Muscle of leg (tissue), 16 donors: ENCODE measurements at places on chromosomes 2 and 18.

GRCh38 chr2:69138793-69139459, 125.9 kb downstream of the ANTXR1 start:
- DNase-seq: no peak

GRCh38 chr2:65367524-65367923, 64.9 kb downstream of the SPRED2 start:
- DNase-seq: no peak

- no peak for DNase-seq
Observed at GRCh38 chr2:27306136-27306535, 2.1 kb downstream of the UCN start.

GRCh38 chr2:86284987-86285386, 52.4 kb downstream of the REEP1 start:
- no peak for DNase-seq

GRCh38 chr2:236261452-236261851, 2.8 kb downstream of the ASB18 start:
- no peak for DNase-seq

DNA sequence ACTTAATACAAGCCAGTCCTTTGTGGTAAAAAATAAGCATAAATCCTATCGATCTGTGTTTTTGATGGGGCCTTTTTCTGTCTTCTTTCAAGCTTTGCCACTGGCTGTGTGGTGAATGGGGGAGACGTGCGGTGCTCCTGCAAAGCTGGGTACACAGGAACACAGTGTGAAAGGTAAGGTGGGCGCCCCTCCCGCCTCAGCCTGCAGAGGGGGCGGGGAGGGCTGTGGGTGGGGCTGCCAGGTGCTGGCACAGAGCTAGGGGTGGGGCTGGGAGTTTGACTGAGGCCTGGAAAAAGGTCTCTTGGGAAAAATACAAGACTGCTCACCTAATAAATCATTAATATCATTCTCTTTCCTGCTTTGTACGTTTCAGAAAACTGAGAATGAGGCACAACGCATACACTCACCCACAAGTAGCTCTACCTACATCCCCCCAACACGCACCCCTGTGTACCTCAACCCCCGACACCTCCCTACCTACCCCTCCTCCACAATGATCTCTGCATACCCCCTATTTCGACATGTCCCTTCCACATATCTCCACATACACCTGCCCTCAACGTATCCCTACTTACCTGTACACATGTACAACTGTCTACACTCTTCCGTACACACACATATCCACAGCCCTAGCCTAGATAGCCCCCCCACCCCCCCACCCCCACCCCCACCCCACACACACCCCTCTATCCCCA, 129.7 kb upstream of the TTC39C start:
- DNase-seq: no peak

DNA sequence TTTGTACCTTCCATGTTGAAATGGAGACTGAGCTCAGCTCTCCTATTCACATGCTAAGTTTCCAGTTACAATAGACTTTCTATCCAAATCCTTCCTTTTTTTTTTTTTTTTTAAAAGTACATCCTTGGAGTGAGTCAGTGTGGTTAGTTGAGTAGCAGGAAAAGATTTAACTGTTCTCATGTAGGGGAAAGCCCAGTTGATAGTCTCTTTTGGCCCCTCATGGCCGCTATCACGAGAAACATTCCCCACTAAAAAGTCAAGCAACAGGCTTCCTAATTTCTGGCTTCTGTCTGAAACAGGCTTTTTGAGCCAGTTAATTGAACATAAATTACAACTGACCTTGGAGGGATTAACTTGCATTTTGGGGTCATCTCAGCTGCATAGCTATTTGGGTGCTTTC, 161.3 kb downstream of the MEIS1 start:
- DNase-seq: no peak

DNA sequence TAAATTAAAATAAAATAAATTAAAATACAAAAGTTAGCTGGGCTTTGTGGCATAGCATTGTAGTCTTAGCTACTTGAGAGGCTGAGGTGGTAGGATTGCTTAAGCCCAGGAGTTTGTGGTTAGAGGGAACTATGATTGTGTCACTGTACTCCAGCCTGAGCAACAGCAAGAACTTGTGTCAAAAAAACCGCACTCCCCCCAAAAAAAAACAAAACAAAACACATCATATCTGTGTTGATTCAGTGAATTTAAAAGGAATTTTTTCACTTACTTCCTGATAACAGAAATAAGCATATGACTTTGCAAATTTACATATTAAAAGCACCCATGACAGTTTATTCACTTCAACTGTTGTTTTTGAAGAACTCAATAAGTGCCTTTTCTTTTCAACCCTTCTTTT, 68.1 kb upstream of the PELI1 start:
- DNase-seq: peak; percentile 39

DNA sequence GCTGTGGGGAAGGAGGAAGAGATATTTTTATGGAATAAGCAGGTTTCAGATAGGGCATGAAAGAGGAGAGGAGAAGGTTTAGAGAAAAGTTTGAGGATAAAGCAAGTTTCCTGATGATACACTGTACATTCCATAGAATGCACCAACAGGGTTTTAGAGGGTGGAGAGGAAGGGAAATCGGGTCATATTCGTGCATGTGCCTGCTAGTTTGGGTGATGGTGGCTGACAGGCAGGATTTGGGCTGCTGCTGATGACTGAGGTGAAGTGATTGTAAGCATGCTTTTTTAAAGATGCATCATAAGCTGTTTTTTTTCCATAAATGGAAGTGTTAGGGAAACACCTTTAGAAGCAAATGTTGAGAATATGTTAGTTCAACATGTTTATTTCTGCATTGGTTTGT, 68.8 kb downstream of the PMAIP1 start:
- DNase-seq: no peak

DNA sequence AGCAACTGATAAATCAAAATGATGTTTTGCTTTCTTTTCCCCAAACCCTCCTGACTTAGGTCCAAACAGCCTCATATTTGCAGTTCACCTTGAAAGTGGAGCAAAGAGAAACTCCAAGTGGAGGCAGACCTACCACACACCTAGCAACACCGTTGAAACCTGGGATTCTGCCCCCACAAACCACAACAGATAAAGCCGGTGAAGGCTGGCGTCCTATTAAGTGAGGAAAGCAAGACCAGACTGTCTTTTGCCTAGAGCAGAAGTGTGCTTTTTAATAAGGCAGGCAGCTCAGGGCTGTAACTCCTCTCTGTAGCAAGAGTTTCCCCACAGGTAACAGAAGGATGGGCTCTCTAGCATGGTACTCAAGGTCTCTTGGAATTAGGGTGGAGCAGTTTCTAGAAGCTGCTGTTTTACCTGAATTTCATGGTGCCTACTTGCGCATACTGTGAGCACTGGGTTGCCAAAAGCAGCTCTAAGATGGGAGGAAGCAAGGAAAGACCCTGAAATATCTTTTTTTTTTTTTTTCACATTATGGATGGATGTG, 336.9 kb downstream of the BCL11A start:
- DNase-seq: no peak

DNA sequence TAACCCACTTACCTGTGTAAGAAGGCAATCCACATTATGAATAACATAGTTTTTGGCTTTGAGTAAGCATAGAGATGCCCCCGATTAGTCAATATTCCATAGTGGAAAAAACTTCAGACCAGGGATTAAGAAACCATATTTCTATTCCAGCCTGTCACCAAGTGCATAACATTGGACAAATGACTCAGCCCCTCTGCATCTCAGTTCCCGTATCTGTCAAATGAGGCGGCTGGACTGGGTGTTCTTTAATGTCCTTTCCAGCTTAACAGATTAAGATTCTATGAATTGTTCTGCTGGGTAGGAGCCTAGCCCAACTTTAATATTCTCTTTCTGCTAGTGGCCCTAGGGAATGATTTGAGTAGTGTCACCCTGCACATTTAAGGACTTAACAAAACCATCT, 11.8 kb upstream of the FTCDNL1 start:
- DNase-seq: no peak

DNA sequence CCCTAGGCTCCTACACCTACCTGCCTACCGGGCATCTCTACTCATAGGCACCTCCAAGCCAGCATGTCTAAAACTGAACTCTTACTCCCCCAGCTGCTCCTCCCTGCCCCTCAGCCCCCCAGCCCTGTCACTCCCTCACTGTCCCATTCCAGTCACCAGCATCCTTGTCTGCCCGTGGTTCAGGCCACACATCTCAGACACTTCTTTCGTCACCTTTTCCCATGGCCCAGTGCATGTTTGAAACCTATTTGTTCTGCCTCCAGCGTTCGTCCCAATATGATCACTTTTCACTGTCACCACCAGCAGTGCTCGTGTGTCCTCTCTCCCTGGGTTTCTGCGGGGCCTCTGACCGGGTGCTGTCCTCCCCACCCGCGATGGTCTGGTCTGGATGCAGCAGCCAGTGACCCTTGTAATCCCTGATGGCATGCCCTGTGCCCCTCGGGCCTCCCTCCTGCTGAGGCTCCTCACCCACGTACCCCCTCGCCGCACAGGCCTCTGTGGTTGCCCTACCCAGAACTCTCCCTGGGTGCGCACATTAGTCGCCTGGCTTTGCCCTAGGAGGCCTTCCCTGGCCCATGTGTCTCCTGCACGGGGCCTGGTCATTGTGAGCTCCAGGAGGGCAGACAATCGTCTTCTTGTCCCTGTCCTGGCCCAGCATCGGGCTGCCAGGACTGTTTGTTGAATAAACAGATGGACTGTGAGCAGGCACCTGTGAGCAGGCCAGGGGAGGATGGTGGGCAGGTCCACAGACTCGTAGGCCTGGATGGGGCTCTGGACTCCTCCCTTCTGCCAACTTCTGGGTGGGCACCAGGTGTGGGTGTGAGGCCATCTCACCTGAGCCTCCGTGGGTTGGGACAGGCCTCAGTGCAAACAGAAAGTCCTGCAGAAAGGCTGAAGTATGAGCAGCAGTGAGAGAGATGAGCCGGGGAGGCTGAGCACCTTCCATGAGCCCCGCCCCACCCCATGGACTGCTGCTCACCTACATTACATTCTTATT, 15.5 kb downstream of the LDLRAD4 start:
- DNase-seq: no peak

GRCh38 chr2:98793275-98793674, 62.3 kb upstream of the MGAT4A start:
- DNase-seq: no peak

- no peak for DNase-seq
Observed at GRCh38 chr2:179096090-179096489, 46.2 kb upstream of the CCDC141 start.

DNA sequence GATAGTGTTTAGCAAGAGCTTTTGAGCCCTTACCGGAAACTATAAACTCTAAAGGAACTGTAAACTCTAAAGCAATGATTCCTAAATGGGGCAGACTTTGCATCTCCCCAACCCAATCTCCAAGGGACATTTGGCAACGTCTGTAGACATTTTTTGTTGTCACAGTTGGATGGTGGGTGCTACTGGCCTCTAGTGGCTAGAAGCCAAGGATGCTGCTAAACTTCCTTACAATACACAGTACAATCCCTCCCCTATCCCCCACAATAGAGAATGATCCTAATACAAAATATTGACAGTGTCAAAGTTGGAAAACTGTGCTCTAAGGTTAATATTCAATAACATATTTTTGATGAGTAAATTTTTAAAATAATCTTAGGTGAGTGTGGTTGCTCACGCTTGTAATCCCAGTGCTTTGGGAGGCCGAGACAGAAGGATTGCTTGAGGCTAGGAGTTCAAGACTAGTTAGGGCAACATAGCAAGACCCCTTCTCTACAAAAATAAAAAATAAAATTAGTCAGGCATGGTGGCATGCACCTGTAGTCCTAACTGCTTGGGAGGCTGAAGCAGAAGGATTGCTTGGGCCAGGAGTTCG, 66.7 kb downstream of the PTPN4 start:
- peak; percentile 31 for DNase-seq

GRCh38 chr2:108575132-108575966, 41.1 kb downstream of the LIMS1 start:
- no peak for DNase-seq

DNA sequence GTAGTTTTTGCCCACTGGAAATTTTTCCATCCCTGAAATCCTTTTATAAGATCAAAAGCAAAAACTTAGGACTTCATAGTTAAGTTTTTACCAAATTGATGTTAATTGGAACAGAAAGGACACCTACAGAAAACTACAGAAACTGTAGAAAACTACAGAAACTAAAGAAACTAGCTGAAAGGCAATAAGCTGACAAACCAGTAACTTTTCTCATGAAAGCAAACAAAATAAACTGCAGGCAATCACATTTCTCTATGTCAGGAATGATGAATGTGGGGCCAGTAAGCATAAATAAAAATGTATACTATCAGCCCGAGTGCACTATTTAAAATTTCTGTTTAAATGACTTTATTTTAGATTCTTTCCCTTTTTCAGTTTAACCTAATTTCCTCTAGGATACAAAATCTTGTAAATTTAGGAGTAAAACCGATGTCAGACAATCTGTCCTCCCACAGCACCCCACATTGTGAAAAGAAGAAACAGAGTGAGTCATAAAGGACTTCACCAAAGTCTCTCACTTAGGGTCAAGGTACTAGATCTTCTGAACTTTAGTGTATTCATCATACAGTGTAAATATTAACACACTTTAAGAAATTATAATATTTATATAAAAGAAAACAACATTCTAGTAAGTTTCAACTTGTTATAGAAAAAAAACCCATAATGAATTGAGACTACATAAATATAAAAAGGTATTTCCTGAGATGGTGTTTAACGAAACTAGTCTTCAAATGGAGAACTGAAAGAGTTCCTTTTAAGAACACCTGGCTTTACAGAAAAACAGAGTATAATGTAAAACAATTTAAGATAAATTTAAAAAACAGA, 46.6 kb downstream of the USP40 start:
- no peak for DNase-seq
